Stimulated activated CD4-positive, alpha-beta T cell treated with anti-CD3 and anti-CD28 coated beads, Interleukin-12 subunit alpha, Interleukin-12 subunit beta, amount 100 ng/mL, for 4 hours (primary cell): ENCODE measurements at places on chromosomes 7 and 10.
A peak's percentile ranks its signal among the peaks of the same experiment; 100 is the strongest.

GRCh38 chr7:18835001-18835690 lies 282.3 kb downstream of the TWIST1 start:
- DNase-seq = no peak

- DNase-seq = peak; percentile 62
Observed at GRCh38 chr10:30534465-30535144, 94.9 kb downstream of the LYZL2 start.

DNA sequence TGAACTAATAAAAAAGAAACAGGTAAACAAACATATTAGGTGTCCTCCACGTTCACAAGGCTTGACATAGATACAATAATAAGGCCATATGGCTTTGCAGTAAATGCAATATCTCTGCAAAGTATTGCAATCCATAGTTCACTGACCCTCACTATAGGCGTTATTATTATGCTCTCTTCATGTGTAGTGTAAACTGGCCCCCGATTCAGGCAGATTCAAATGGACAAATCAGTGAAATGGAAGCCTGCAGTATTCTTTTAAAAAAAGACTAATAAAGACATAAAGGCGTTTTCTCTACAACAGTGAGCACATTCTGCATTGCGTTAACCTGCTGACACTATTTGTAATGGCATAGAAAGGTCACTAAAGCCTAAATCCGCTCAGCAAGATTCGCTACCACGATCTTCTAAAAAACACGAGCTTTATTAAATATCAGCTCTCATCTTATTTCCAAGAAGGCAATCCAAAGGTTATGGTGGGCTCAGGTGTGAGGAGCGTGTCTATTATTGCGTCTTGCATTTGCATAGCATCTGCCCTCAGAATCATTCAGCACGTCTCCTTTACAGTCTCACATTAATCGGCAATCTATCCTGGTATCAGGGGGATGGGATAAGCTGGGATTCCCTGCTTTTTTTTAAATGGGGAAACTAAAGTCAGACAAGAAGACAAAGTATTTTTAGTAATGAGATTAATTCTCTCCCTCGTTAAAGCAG lies 36.2 kb downstream of the FRMD4A start:
- no peak for DNase-seq

DNA sequence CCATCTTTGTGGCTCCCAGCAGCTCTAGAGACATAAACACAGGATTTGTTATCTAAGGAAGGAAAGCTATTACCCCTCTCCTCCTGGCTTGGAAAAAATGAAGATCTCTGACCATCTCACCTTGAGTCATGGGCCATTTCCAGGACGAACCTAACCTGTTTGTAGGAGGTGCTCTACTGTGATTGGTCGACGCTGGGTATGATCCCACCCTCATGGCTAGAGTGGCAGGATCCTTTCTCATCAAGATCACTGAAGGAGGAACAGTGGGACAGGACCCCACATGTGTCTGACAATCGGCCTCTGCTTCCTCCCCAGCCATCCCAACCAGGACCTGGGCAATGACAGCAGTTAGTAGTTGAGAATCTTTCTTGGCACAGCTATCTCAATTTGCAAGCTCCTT lies 144.1 kb downstream of the EMX2 start:
- no peak for DNase-seq
